Stimulated activated CD4-positive, alpha-beta T cell treated with anti-CD3 and anti-CD28 coated beads, Interleukin-2, amount 100 ng/mL, for 48 hours (primary cell): ENCODE measurements at places on chromosomes 12 and 14.
A peak's percentile ranks its signal among the peaks of the same experiment; 100 is the strongest.

- no peak for DNase-seq
Observed at GRCh38 chr12:21775133-21775820, 771 bp upstream of the KCNJ8 start.

GRCh38 chr12:97713270-97713669 is 250.7 kb downstream of the RMST start:
- no peak for DNase-seq

DNA sequence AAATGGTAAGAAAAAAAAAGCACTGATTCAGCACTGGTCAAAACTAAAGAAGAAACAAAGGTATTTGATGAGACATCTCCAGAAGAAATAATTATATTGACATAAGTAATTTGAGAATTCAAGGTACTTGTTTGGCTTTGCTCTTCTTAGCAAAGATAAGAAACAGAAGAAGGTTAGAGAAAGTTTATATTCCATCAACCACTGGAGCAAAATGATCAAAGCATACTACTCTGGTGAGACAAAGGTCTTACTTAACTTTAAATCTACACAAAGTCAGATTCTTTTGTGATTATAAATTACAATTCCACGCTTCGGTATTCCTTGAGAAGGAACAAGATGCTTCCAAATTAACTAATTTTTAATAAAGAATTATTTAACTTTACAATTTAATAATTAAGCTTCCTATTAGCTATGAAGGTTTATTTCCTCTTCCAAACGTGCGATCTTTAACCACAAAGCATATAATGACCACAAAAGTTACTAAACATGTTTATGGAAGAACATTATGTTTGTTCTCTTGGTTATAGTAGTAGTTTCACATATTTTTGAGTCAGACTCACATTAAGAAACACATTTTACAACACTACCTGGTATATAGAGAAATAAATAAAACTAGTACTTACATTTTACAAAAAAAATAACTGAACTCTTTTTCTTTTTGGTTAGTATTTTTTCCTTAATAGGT is 53.4 kb downstream of the METTL25 start:
- DNase-seq, result no peak

GRCh38 chr14:79337761-79338160 is 873.5 kb downstream of the DIO2 start:
- DNase-seq, result no peak

GRCh38 chr12:57005980-57006808 is at the start of gene ZBTB39:
Gene ZBTB39, minus strand, starts transcription at chr12:57006546. Its CDS starts 1,629 bp downstream, at chr12:57004917.
- peak; percentile 64 for DNase-seq

DNA sequence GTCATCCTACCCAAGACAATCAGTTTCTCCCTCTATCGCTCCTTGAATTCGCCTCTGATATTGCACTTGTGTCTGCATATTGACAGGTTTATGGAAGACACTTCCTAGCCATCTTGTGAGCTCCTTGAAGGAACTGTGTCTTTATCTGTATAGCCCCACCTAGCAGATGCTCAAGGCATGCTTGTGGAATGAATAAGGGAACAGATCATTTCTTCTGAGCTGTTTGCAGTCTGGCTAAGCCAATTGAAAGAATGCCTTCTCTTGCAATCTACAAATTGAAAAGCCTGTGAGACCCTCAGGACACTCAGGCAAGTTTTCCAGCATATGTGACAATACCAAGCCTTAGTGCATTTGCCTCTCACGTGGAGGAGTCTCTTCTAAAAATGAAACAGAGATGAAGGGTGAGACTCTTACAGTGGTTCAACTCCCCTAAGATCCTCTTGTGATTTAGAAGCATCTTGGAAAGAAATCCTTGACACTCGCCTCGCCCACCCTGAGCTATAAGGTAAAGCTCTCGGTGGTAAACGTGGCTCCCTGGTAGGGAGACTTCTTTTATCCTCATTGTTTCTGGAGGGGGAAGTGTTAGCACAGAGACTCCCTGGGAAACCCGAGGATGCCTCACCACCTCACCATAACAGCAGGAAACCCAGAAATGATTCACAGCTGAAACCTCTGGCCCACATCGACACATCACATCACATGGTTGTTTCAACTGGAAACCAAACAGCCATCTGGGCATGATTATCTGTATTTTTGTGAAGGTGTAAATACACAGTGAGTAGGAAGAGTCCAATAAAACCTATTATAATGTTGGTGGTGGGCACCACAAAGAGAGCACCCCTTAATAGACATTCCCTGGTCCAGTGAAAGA is 112.3 kb upstream of the BCL2L14 start:
- peak; percentile 40 for DNase-seq

DNA sequence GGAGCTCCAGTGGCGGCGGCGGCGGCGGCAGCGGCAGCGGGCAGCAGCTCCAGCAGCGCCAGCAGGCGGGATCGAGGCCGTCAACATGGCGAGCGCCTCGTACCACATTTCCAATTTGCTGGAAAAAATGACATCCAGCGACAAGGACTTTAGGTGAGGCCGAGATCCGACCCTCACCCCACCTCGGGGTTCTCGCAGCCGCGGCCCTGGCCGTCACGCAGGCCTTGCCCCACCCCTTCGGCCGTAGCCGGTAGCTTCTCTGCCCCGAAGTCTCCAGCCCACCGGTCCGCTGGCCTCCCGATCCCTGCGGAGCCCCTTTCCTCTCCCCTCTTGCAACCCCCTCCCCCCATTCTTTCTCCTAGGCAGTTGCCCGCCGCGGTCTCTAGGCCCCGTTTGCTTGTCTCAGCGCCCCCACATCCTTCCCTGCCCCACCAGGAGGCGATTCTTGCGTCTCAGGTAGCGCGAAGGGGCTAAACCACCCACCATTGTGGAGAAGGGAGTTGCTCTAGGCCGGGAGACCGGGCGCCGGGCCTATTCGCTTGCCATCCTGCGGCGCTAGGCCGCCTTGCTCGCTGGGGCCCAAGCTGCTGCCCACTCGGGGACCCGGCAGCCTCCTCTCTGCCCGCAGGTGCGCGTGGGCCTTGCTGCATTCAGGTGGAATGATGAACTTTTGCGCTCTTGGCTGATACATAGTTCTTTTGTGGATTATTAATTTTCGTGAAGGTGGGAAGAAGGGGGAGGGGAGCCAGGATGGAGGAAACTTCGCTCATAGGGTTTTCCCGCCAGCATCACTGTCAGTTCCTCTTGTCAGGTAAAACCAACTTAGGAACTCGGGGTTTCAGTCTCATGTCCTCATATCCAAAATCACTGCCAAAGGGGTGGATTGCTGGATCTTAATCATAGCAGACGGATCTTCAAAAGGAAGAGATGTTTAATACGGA is 745 bp downstream of the CAND1 start:
- peak; percentile 16 for DNase-seq

DNA sequence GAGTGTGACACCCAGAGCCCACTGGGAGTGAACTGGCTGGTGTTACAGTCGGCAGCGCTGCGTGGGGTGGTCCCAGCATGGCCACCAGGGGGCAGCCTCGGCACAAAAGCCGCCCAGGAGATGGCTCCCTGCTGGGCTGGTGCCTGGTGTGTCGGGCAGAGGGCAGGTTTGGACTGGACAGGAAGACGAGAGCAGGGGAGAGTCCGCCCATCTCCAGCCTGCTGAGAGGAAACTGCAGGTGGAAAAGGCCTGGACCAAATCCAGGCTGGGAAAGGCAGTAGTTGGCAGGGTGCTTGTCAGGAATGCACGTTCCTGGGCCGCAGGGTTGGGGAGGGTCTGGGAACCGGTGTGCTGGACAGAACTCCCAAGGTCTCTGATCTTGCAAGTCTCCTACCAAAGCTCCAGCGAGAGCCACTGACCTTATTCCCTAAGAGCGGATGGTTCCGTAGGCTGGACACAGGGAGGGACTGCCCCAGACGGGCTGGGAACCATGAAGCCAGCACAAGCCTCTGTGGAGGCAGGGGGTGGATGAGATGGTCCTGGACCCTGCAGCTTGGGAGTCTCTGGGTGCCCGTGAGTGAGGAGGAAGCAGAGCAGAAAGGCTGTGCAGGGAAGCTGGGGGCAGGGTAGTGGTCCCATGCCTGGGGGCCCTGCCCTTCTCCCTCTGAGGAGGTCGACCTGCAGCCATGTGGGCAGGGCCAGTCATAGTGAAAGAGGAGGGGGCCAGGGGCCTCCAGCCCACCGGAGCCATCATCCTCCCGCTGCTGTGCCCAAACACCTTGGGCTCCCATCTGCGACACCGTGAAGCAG is 1.8 kb downstream of the AHNAK2 start:
- DNase-seq, result peak; percentile 90

DNA sequence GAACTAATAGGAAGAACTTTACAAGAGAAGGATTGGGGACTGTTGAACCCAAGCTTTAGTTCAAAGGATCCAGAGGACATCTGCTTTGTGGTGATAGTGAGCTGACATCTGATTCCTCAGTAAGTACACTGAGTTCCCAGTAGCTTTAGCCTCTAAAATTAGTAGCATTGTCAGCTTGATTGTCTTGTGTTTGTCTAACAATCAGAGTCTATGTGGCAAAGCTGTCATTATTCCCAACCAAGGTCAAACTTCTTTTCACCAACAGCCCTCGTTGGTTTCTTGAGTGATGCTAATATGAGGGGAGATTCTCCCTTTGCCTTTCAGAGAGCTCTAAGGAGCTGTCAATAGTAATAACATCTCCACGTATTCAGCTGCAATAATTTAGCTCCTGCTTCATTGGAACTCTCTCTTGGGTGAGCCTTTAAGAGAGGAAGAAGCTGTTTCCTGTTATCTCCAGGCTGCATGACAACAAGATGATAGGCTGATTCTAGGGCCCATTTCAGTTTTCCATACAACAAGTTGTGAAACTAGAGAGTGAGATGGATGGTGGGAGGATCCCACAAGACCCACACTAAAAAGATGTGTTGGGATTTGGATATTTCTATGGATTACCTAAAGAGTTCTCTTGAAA is 46.7 kb downstream of the TGFB3 start:
- no peak for DNase-seq

DNA sequence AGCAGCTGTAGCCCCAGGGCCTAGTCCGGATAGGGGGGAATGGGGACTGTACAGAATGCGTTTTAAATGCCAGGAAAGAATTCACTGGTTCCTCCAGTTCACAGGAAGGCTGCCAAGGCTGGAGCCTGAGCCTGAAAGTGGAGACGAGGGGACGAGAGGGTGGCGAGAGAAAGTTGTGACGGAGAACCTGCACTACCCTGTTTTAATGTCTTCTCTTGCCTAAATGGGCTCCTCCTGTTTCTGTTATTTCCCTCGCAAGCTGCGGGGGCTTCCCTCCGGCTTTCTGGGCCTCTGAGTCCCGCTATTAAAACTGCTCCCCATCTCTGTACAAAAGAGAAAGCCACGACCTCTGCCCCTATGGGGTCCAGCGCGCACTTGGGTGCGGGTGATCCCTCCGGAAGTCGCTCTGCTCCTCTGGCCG is 4.5 kb downstream of the C1QL4 start:
- DNase-seq, result no peak

- DNase-seq, result no peak
Observed at GRCh38 chr14:64475585-64476273, 10.4 kb downstream of the AKAP5 start.

- DNase-seq, result no peak
Observed at GRCh38 chr12:18422871-18423270, 161.6 kb downstream of the PIK3C2G start.

GRCh38 chr14:74980398-74980730 is 22.4 kb upstream of the EIF2B2 start:
- no peak for DNase-seq

- DNase-seq, result peak; percentile 5
Observed at GRCh38 chr12:79547735-79548609, 142.8 kb downstream of the PAWR start.

DNA sequence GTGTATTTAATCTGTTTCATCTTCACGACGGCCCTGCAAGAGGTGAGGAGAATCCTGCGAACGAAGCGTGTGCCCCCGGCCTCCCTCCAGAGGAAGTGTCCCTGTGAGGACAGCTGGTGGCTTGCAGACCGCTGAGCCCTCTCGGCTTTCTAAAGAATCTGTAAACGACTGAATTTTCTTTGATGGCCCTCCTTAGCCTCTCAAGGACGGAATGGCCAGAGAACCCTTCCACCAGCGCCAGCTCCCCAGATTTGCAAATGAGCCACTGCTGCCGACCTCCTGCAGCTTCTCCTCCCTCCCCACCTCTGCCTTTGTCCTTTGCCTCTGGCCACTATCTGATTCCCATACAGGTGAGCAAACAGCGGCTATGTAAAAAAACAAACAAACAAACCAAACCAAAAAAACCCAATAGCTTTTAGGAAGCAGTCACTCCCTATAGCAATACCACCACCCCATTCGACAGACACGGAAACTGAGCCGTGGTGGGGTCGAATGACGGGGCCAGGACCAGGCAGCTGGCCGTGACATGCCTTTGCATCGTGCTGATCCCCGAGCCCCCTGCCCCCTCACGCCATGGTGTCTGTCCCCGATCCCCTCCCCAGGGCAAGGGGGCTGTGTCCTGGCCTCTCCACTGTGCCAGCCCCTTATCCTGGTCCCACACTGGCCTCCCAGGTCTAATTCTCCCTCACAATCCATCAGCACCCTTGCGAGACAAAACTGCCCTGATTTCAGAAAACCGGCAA is 23.6 kb downstream of the RFLNA start:
- DNase-seq, result no peak

GRCh38 chr14:56129933-56130332 is 11.7 kb downstream of the PELI2 start:
- DNase-seq, result no peak

- no peak for DNase-seq
Observed at GRCh38 chr12:96121271-96121711, 72.9 kb upstream of the ELK3 start.

DNA sequence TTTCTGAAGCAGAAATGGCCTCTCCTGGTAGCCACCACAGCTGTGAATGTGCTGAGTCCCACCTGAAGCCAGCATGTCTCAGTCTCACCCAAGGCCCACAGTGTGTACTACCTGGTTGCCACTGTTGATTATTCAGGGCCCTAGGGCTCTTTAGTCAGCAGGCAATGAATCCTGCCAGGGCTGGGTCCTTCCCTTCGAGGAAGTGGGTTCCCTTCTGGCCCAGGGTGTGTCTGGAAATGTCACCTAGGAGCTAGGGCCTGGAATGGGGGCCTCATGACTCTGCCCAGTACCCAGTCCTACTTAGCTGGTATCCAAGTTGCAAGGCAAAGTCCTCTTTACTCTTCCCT is 207.4 kb downstream of the SYNE2 start:
- no peak for DNase-seq

DNA sequence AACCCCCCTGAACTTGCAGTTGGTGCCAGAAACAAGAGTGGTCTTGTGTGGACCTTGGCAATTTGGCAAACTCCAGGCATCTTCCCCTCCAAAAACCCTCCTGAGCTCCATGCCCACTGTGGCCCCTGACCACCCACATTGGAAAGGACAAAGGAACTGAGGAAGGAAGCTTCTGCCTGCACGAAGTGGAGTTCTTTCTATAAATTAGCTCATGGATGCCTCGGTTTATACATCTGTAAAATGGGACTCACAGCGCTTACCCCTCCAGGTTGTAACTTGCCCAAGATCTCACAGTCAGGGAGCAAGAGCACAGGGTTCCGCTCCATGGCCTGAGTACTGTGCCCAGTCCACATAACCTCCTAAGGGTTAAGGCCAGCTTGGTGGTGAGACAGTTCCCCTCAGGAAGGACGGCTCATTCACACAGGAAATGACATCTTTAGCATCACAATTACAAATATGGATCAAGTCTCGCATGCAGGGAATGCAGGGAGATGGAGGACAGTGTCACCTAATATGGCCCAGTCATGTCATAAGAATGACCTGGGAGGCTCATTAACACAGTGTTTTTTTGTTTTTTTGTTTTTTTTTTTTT is 66.6 kb downstream of the CLMN start:
- no peak for DNase-seq

- no peak for DNase-seq
Observed at GRCh38 chr12:122882908-122883558, 12.9 kb downstream of the VPS37B start.
